ENCODE measurements at places on chromosomes 1 and 21. TPM values are rescaled to one million over a fixed set of nuclear protein-coding genes. Genes with fewer than 3 reads are reported as not detected.

DNA sequence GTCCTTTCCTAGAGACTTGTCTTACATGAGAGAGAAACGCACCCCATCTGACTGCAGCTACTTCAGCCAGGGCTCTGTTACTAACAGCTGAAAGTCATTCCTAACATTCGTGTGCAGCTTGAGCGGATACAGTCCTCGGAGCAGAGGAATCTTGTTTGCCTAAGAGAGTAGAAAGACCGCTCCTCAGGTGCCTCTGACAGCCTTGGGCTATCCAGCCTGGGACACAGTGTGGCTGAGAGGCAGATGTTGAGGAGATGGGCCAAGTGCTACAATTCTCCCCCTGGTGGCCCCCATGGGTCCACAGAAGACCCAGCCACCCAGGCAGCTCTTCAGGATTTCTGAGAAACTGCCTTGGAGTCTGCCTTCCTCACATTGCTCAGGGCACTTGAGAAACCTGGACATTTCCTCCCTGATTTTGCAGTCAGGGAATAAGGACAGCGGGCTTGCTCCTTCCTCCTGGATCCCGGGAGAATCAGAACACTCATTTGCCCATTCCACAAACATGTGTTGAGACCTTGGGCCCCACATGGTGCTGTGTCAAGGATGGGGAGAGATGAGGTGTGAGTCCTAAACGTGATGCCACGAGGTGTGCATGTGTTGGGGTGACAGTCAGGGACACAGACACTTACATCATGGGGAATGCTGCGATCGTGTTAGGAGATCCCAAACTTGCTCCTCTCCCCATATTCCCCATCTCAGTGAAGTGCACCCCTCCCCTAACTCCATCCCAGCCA lies 13.1 kb downstream of the TRIM62 start:
- DNase-seq, result no peak

DNA sequence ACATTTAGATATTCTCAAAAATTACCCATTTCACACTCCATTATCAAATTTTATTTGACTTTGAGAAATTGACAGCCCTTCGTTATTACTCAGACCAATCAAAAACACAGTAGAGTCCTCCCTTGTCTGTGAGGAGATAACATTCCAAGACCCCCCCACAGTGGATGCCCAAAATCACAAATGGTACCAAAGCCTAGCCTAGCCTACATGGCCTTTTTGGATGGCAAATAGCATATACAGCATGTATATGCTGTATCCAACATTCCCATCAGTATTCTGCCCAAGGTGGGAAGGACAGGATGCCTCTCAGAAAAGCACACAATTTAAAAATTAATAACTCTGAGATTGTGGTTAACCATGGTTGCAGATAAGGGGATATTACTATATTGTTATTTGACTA lies 17.3 kb downstream of the SFPQ start:
- DNase-seq, result no peak

- no peak for DNase-seq
These were observed 310.3 kb downstream of the NFIA start for GRCh38 chr1:61392409-61393242.

DNA sequence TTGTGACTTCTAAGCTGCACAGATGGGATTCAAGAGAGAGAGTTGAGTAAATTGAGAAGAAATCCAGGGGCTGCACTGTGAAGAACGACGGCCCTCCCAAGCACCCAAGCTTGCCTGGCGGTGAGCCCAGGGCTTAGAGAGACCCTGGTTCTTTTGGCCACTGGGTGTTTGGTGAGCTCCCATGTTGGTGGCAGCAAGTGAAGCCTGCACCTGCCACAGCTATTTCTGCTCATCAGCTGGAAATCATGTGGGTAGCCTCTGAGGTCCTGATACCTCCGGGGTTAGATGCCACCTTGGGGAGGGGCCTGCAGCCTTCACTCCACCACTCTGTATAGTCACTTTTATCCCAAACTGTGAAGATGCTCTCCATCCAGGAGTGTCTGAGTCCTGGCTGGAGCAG lies 6.2 kb upstream of the BTG2 start:
- no peak for DNase-seq

GRCh38 chr1:222867316-222867715 lies 52.5 kb downstream of the DISP1 start:
- DNase-seq, result no peak

BRINP3 gene
- not detected for total RNA-seq

SYDE2 gene
- total RNA-seq, result 3.7 TPM

NOC2L gene
- 185 TPM for total RNA-seq

TMEM35B gene
- 18.4 TPM for total RNA-seq

LCE2B gene
- total RNA-seq, result not detected

NUDT17 gene
- 3.8 TPM for total RNA-seq
